ENCODE measurements at places on chromosomes 4 and X. TPM values are rescaled to one million over a fixed set of nuclear protein-coding genes. Genes with fewer than 3 reads are reported as not detected.

Gene NDNF
- total RNA-seq = 5.3 TPM

Gene SMIM43
- total RNA-seq = 0.39 TPM

Gene SSX2B
- total RNA-seq = not detected

Gene SSX4
- not detected for total RNA-seq

Gene PAGE5
- not detected for total RNA-seq

Gene VCX3B
- total RNA-seq = not detected

GRCh38 chr4:42906891-42907759 is 14.6 kb downstream of the GRXCR1 start:
- H3K27me3 ChIP-seq = no peaks in the 10 kb centered on the region
- H3K36me3 ChIP-seq = no peaks in the 10 kb centered on the region
- no peaks in the 10 kb centered on the region for H3K4me1 ChIP-seq
- no peak for ATAC-seq
- no peak overlapping the region for H3K4me3 ChIP-seq
- H3K27ac ChIP-seq = no peak overlapping the region

DNA sequence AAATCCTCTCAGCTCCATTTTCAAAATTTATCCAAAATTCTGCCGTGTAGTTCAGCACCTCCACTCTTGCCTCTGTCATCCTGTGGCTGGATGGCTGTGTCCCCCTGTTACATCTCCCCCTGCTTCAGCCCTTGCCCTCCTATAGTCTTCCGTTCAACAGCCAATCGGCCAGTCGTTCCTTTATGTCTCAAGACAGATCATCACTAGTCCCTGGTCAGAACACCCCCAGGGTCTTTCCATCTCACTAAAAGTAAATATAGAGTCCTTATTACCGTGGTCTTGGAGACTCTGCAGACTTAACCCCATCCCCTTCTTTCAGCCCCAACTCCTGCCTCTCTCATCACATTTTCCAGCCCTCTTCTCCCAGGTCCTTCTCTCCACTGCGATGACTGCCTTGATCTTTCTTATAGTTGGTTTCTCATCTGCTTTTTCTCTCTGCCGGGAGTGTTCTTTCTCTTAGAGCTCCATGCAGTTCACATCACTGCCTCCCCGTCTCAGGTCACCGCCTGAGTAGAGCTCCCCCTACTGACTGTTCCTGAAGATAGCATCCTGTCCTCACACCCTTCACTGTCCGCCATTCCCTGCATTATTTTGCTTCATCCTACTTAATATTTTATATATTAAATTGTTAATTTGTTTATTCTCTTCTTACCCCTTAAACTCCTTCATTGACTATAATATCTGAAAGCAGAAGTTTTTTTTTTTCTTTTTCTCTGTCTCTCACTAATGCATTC is 736.9 kb upstream of the MAGEB2 start:
- H3K27ac ChIP-seq = no peak overlapping the region
- H3K27me3 ChIP-seq = no peaks in the 10 kb centered on the region
- no peak for ATAC-seq
- no peaks in the 10 kb centered on the region for H3K4me1 ChIP-seq
- no peak overlapping the region for H3K4me3 ChIP-seq
- H3K36me3 ChIP-seq = no peaks in the 10 kb centered on the region

- H3K4me3 ChIP-seq = no peak overlapping the region
- H3K36me3 ChIP-seq = no peaks in the 10 kb centered on the region
- no peak for ATAC-seq
- no peaks in the 10 kb centered on the region for H3K27me3 ChIP-seq
Observed at GRCh38 chrX:41029332-41029731, 55.9 kb upstream of the USP9X start.

DNA sequence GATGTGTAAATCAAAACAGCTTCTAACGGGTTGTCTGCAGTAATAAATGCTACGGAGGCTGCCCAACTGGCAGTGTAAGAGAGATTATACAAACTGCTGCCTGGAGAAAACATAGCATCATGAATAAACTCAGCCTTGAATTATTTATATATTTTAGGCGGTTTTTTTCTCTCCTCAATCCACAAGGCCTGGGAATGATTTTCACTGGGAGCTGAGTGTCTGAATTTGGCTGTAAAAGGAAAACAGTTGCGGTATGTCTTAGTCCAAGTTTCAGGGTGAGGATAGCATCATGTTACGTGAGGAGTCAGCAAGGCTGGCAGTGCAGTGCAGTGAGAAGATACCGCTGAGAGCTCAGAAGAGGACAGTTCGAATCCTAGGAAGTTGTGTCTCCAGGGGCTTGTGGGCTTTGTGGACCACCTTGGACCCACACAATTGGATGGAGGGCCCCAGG is 291.5 kb upstream of the BOD1L1 start:
- no peaks in the 10 kb centered on the region for H3K4me1 ChIP-seq

- H3K36me3 ChIP-seq = no peaks in the 10 kb centered on the region
- ATAC-seq = no peak
- no peaks in the 10 kb centered on the region for H3K27me3 ChIP-seq
- H3K27ac ChIP-seq = no peak overlapping the region
- H3K4me1 ChIP-seq = no peaks in the 10 kb centered on the region
Observed at GRCh38 chr4:173434231-173434630, 35.3 kb upstream of the SCRG1 start.

GRCh38 chrX:43949669-43950068 is 23.5 kb downstream of the NDP start:
- no peak overlapping the region for H3K27ac ChIP-seq
- H3K4me3 ChIP-seq = no peak overlapping the region
- no peak for ATAC-seq
- H3K27me3 ChIP-seq = no peaks in the 10 kb centered on the region
- no peaks in the 10 kb centered on the region for H3K4me1 ChIP-seq

GRCh38 chr4:185437809-185438208 is 12.0 kb upstream of the UFSP2 start:
- no peak overlapping the region for H3K4me3 ChIP-seq
- ATAC-seq = no peak
- H3K27ac ChIP-seq = no peak overlapping the region
- H3K27me3 ChIP-seq = no peaks in the 10 kb centered on the region
- H3K36me3 ChIP-seq = no peaks in the 10 kb centered on the region
- H3K4me1 ChIP-seq = no peaks in the 10 kb centered on the region
